ENCODE measurements at places on chromosomes 7 and 10. TPM values are rescaled to one million over a fixed set of nuclear protein-coding genes. Genes with fewer than 3 reads are reported as not detected.

Gene LBX1
- not detected for total RNA-seq

Gene OPN4
- not detected for total RNA-seq

Gene DNAJC12
- total RNA-seq, result 0.28 TPM

Gene NEUROD6
- not detected for total RNA-seq

Gene C10orf53
- total RNA-seq, result not detected

Gene MRM2
- total RNA-seq, result 20.9 TPM

Gene PIP
- not detected for total RNA-seq

Gene TMEM236
- 0.07 TPM for total RNA-seq

Gene RBM48
- 3.8 TPM for total RNA-seq

Gene ARHGEF5
- total RNA-seq, result 40.6 TPM

Gene RBP4
- not detected for total RNA-seq

Gene SPDYE16
- 0.05 TPM for total RNA-seq

Gene TUBAL3
- total RNA-seq, result 0.35 TPM

Gene ZNF727
- total RNA-seq, result not detected

Gene MOGAT3
- not detected for total RNA-seq

Gene TAC1
- total RNA-seq, result not detected

Gene PKD2L1
- not detected for total RNA-seq

Gene PALD1
- 0.71 TPM for total RNA-seq

Gene PIK3CG
- total RNA-seq, result not detected

Gene MYH16
- total RNA-seq, result 1.2 TPM

Gene CYP2C19
- total RNA-seq, result 0.14 TPM
